ENCODE measurements at places on chromosomes 5 and 9.

- DNase-seq: no peak
Measured at GRCh38 chr9:12702160-12702758, 9.1 kb downstream of the TYRP1 start.

- DNase-seq: no peak
Measured at GRCh38 chr9:121700832-121701419, 49.5 kb downstream of the DAB2IP start.

DNA sequence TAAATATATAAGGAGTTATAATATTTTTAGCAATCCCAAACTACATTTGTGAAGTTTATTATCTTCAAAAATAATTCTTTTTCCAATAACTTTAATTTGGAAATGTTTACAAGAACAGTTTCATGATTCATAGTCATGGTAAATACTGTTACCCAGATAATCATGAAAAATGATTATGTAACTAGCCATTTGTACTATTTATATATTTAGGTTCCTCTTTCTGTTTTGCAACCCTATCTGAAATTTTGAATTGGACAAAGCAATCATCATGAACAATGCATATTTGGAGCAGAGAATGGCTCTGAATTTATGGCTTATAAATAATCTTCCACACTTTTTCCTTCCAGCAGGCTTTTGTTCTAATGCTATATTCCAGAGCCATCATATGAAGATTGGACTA lies 499.7 kb downstream of the SLCO4C1 start:
- DNase-seq: no peak

GRCh38 chr9:126499005-126499910 lies 114.5 kb upstream of the LMX1B start:
- DNase-seq: no peak

DNA sequence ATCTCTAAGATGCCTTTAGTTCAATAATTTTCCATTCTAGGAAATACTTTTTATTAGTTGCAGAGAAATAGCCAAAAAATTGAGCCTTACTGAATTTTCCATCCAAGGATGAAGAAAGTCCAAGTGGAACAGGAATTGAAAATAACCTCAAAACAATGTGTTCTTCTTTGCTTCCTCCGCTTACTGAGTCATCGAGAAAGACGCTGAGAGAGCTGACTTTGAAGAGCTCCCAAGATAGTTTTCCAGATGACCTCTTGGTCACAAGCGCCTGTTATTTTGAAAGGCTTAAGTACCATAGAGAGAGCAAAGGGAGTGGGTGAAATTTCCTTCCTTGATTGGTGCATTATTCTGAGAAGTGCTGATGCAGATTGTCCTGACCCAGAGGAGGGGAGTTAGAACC lies 253.5 kb upstream of the ATP10B start:
- no peak for DNase-seq

DNA sequence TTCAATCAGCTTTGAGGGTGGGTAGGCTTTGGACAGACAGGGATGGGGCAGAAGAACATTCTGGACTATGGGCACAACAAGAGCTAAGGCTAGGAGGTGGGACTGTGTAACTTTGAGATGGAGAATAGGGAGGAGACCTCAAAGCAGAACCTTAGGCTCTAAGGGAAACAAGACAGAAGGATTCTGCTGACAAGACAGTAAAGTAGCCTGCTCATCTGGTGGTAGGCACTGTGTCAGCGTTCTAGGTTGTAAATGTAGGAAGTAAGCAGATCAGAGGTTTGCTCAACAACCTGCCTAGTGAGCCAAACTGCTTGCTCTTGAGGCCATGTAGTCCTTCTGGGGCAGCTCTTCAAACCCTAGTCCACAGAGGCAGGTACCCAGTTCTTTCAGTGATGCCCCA lies 15.0 kb upstream of the IL12B start:
- DNase-seq: no peak

Data from type B pancreatic cell (in vitro differentiated cells).